ENCODE measurements at places on chromosomes 1 and 21.
A peak's percentile ranks its signal among the peaks of the same experiment; 100 is the strongest.

- peak; percentile 82 for DNase-seq
Measured at GRCh38 chr1:217630711-217631591, at the start of the genes GPATCH2 and SPATA17. Gene GPATCH2, minus strand, starts transcription at chr1:217631090. Its CDS starts 119 bp downstream, at chr1:217630971. Gene SPATA17, plus strand, starts transcription at chr1:217631344. Its CDS starts 35 bp downstream, at chr1:217631379.

DNA sequence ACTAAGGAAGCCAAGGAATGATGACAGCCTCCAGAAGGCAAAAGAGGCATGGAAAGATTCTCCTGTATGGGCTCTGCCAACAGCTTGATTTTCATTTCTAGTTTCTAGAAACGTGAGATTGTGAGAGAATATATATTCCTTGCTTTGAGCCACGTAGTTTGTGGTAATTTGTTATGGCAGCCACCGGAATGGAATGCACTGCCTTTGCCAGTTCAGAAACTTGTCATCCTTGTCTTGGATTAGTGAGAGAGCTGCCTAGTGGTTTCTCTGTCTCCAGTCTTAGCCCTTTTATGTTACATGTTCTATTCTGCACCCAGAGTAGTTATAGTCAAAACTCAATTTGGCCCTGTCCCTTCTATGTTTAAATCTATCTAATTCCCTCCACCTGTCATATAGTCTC lies 216.0 kb upstream of the PTGFR start:
- no peak for DNase-seq

- no peak for DNase-seq
Measured at GRCh38 chr1:244548558-244549115, 87.6 kb downstream of the CATSPERE start.

DNA sequence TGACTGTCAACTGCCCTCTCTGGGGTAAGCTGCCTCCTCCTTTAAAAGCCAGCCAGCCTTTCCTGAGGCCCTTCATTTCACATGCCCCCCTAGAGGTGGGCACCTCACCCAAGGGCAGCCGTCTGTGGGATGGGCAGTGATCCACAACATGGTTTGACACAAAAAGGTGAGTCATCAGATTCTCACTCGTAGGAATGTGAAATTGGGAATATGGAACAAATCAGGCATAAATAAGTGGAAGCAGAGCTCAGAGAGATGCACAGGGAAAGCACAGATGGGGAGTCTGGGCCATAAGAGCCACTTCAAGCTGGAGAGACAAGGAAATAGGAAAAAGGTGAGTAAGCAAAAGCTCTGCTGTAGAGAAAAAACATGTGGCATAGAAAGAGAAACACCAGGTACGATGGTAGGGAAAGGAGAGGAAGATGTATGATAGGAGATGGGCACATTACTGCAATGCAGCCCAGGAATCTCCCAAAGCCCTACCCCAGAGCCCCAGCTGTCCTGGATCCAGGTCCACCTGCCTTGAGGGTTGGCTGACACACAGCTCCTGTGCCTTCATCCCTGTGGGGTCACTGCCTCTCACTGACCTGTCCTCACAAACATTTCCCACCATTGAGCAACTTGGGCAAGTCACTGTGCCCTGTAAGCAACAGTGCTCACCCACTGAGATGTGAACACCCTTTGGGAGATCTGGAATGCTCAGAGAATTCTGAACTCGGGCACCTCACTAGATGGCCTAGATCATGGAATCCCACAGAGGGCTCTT lies 86.6 kb downstream of the ASTN1 start:
- no peak for DNase-seq

GRCh38 chr1:235307158-235308124 lies 20.5 kb downstream of the ARID4B start:
- DNase-seq: no peak

DNA sequence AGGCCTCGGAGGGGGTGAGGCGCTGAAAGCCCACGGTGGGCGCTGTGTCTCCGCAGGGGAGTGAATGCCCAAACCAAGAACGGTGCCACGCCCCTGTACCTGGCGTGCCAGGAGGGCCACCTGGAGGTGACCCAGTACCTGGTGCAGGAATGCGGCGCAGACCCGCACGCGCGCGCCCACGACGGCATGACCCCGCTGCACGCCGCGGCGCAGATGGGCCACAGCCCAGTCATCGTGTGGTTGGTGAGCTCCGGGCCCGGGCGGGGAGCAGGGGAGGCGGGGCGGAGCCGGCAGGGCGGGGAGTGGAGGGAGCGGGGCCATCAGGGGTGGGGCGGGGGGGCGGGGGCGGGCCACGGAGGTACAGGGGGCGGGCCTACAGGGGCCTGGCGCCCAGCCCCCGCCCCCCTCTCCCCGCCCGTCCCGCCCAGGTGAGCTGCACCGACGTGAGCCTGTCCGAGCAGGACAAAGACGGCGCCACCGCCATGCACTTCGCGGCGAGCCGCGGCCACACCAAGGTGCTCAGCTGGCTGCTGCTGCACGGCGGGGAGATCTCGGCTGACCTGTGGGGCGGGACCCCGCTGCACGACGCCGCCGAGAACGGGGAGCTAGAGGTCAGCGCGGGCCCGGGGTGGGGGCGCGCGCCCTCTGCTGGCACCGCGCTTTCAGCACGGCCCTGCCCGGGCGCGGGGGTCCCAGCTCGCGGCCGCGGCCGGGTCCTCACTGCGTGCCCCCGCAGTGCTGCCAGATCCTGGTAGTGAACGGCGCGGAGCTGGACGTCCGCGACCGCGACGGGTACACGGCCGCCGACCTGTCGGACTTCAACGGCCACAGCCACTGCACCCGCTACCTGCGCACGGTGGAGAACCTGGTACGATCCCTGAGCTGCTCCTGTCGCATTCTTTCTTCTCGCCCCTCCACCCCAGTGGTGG lies 15.9 kb downstream of the ESPN start:
- peak; percentile 56 for DNase-seq

- DNase-seq: no peak
Measured at GRCh38 chr1:202149566-202149965, 5.0 kb upstream of the ARL8A start.

DNA sequence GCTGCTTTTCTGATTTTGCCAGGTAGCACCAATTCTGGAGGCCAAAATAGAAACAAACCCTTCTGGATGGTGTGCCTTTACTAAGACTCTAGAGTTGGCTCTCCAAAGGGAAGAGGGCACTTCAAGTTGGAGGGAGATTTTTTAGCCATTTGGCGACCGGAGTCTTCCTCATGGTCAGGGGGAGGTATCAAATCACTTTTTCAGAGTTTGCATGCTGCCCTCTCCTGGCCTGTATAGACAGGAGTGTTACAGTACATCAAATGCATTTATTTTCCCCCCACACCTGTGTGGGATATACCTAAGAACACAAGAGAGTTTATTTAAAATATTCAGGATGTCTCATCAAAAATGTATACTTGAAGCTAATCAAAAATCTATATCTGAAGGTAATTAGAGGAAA lies 3.2 kb downstream of the GREM2 start:
- DNase-seq: no peak

GRCh38 chr1:10745886-10746455 lies 50.5 kb downstream of the CASZ1 start:
- DNase-seq: no peak

GRCh38 chr1:156217871-156218270 lies 5.1 kb downstream of the PMF1 start:
- DNase-seq: no peak

DNA sequence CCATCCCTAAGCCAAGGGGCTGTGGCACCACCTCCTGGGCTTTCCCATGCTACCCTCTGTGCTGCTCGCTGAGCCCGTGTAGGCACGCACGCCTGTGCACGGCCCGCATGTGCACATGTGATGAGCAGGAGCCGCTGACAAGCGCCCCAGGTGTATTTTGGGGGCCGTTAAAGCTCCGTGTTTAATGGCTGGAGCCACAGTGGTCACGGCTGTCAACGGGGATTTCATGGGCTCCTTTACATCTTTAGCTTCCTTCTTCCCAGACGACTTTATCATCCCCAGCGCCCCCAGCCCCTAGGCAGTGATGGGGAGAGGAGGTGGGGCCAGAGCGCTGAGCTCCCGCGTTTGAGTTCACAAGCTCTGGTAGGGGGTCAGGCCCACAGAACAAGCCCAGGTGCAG lies 11.7 kb upstream of the EPHA8 start:
- DNase-seq: no peak

- no peak for DNase-seq
Measured at GRCh38 chr1:186188004-186188539, 187.0 kb downstream of the TPR start.

GRCh38 chr1:27438621-27439061 lies 46.2 kb downstream of the GPR3 start:
- no peak for DNase-seq

DNA sequence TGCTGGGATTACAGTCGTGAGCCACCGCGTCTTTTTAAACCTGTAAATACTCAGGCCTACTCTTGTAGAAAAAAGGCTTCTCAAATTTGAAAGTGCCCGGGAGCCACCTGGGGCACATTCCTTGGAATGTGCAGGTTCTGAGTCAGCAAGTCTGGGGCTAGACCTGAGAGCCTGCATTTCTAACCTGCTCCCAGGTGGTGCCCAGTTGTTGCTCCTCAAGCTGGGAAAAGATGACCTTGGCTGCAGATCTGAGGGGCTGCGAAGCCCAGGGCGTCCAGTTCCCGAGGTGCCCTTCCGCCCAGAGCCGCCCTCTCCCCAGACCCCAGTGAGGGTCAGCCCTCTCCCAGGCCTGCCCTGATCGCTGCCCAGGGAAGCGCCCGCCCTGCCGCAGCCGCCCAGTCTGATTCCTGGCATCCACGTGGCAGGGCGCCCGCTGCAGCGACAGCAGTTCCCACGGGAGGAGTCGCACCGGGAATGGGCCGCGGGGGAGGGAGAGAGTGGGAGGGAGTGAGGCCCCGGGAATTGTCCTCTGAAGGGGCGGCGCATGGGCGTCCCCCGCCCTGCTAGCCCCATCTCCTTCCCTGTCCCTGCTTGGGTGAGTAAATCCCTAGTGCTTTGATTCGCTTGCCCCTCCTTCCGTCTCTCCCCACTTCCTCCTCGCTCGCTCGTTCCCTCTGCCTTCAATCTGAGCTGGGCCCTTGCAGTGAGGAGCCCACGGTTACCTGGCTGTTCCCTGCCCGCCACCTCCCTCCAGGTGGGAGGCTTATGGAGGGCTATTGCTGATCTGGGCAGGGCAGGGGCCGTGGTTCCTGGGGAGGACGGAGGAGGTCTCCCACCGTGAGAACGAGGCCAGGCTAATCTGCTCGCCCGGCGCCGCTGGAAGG lies 18.8 kb upstream of the TENT5B start:
- no peak for DNase-seq

DNA sequence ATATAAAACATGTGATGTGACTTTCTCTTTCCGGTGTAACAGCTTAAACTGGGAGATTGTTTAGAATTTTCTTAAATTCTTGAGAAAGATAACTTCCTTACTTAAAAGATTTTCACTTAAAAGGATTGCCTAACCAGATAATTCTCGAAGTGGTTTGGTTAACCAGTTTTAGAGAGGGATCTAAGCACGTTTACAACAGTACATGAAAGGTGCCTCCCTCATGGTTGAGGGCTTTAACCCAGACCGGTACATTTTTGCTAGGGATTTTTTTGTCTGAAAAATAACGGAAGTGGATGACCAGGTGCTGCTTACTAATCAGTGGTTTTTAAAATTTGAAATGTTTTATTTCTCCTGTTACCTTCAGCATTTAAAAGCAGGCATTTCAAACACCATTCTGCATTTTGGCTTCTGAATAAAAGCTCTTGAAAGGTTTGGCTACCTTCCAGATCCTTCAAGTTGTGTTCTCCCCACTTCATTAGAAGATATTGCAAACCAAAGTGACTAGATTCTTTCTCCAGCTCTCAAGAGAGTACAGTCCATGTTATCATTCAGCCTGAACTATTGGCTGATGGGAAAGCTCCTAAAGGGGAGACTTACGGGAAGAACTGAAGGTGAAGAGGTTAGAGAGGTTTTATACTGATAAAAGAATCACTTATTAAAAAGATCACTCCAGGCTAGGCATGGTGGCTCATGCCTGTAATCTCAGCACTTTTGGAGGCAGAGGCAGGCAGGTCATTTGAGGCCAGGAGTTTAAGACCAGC lies 12.8 kb downstream of the S100PBP start:
- DNase-seq: no peak

GRCh38 chr1:178645157-178645807 lies 79.8 kb upstream of the RALGPS2 start:
- DNase-seq: no peak

- DNase-seq: no peak
Measured at GRCh38 chr1:1212780-1213344, 1.1 kb downstream of the TNFRSF4 start.

- no peak for DNase-seq
Measured at GRCh38 chr1:233277637-233278606, 17.6 kb downstream of the PCNX2 start.

GRCh38 chr1:40519517-40519916 lies 10.9 kb downstream of the EXO5 start:
- DNase-seq: no peak

GRCh38 chr21:39077876-39078275 lies 105.4 kb downstream of the PSMG1 start:
- DNase-seq: no peak

- peak; percentile 26 for DNase-seq
Measured at GRCh38 chr1:38037221-38037939, 9.2 kb downstream of the POU3F1 start.

DNA sequence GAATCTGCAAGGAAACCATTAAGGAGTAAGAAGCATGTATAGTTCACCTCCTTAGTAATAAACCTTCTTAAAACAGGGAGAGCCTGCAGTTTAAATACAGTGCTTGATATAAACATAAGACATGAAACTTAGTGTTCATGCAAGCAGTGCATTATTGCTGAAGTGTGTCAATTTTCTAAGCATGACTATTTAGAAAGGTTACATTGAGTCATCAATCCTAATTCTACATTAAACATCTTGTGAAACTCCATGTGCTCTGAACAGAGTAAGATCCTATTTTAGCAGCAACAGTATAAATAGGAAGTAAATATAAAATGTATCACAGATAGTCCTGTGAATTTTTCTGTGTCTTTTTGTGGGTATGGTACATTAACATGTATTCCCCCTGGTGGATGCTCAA lies 135.5 kb downstream of the ESRRG start:
- no peak for DNase-seq

- no peak for DNase-seq
Measured at GRCh38 chr1:219086956-219087469, 86.7 kb upstream of the LYPLAL1 start.

DNA sequence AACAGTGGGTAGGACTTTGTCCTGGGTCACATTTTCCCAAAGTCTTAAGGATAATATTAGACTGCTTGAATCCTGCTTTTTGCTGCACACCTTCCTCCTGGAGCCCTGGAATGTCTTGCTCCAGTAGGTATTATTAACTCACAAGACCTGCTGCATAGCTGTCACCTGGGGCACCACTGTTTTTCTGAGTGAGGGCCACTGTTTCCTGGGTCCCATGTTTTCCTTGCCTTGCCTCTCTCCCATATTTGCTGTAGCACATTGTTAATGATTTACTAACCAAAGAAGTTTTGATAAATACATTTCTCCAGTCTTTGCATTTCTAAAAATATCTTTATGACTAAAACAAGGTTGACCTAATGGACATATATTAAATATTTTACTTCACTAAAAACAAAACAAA lies 22.5 kb upstream of the FCAMR start:
- DNase-seq: no peak
